ENCODE measurements at places on chromosomes 2 and 18.

DNA sequence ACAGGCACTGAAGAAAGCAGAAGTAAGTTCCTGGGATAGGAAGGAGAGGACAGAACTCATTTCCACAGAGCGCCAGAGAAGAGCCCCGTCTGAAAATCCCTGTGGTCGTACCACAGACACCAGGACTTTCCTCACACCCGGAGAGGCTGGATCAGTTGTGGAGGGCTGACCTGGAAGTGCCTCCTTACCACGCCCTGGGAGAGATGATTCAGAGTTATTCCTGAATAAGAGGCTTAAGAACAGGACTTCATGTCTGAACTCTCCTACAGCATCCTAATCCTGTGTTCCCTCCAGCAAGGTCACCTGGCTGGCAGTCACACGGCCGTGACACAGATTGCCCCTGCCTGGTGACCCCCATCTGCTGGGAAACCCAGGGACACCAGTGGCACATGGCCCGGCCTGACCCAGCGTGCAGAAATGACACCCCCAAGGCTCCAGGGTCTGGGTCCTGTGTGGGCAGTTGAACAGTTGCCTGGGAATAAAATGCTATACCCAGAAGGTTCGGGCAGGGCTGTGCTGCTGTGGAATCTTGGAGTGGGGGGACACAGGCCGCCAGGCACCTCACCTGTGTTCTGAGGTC is 105.9 kb downstream of the PXDN start:
- DNase-seq, result no peak

GRCh38 chr18:76318607-76319006 is 176.4 kb downstream of the ZNF516 start:
- DNase-seq, result no peak

- DNase-seq, result no peak
Observed at GRCh38 chr2:103010751-103011150, 248.9 kb downstream of the TMEM182 start.

DNA sequence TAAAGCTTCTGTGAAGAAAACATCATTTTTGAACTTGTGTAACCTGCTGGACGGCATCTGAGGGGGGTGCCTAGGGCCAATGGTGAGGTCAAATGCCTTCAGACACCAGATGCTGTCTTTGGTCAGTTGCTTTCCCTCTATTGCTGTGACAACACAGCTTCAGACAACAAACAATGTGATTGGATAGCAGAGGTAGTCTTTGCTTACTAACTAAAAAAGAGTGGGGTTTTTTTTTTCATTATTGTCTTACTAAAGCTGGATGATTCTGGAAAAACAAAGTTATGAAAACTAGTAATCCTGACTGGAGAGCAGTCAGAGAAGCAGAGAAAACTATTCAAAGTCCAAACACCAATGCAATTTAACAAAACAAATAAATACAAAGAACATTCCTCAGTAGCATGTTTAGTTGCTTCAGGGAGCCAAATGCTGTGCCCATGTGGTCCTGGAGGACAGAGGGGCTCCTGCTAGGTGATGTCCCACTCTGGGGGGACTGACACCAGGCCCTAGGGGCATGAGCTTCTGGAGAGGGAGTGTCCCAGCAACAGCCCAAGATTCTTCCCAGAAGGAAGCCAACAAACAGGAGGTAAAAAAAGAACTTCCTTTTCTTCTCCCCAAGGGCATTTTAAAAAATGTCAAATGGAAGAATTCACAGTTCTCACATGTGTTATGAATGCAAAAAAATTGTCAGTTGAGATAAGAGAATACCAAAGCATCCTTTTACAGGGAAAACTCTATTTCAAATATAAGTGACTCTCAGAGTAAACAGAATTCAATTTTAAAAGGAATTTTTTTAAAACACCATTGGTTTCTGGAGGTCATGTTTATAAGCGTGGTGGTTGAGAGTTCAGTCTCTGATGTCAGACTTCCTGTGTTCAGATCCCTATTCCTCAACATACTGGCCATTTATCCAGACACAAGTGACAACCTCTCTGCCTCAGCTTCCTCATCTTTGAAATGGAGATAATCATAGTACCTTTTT is 181.1 kb upstream of the PGAP1 start:
- DNase-seq, result no peak

DNA sequence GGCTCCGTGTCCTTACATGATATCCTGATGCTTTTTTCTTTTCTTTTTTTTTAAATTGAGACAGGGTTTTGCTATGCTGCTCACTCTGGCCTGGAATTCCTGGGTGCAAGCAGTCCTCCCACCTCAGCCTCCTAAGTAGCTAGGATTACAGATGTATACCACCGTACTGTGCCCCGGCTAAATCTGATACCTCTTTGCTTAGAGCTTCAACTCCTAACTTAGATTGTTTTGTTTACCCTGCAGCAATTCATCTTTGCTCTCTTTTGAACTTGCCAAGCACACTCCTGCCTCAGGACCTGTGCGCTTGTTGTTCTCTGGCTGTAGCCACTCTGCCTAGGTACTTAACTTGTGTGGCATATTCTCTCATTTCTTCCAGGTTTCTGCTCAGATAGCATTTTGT is 24.5 kb downstream of the RAB10 start:
- no peak for DNase-seq

DNA sequence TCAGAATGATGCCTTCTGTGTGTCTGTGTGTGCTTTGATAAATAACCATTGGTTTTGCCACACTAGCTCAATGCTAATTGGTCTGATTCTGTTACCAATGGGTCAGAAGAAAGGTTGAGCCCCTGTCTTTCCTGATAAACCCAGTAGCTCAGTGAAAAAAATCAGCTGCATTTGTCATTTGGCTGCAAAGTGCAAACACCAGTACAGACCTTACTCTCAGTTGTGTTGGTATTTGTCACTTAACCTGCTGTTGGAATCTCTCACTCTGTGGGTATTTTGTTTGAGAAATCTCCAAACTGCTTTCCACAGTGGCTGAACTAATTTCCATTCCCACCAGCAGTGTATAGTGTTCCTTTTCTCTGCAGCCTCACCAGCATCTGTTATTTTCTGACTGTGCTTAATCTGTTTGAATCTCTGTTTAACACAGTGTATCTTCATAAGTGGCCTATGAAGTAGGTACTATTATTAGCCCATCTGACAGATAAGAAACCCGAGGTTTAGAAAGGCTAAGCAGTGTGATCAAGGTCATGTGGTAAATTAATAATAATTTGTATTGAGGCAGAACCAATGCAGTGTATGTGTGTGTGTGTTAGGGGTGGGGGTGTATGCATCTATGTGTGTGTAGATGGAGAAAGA is 26.7 kb downstream of the LIMS1 start:
- no peak for DNase-seq

GRCh38 chr2:203909261-203909967 is 27.1 kb upstream of the ICOS start:
- DNase-seq, result peak; percentile 7

- peak; percentile 9 for DNase-seq
Observed at GRCh38 chr18:32349728-32350395, 120.8 kb downstream of the GAREM1 start.

DNA sequence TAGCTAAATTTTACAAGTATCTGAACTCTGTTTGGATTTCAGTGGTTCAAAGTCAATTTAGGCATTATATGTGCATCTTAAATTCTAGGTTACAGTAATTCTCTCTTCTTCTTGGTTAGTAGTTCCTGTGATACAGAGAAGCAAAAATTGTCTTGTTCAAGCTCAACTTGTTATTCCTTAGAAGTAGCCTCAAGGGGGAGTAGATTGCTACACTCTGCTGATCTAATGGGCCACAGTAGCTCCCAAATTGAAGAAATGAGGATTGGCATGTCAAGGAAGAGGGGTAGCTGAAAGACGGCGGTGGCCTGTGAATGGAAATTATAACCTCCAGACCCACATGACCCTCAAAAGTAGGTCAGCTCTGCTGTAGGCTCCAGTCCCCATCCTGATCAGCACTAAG is 334.7 kb downstream of the HRH4 start:
- DNase-seq, result no peak

GRCh38 chr2:241603686-241604085 is 33.3 kb downstream of the THAP4 start:
- no peak for DNase-seq
